ENCODE measurements at places on chromosomes 12 and 14.

DNA sequence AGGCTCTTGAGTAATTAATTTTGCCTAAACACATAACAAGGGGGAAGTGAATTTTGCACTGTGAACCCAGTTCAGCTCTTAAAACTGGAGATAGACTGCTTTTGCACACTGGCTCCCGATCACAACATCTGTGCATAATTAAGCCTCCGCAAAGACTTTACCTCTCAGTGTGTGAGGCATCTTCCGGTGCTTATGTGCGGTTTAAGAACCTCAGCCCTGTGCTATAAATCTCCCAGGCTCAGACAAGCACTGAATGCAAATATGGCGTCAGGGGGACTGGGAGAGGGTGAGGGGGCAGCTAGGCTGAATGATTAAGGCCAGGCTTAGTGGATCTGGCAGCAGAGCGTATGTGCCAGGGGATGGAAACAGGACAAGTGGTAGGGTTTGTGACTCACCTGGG, 103.3 kb downstream of the ADCK1 start:
- no peak for DNase-seq

DNA sequence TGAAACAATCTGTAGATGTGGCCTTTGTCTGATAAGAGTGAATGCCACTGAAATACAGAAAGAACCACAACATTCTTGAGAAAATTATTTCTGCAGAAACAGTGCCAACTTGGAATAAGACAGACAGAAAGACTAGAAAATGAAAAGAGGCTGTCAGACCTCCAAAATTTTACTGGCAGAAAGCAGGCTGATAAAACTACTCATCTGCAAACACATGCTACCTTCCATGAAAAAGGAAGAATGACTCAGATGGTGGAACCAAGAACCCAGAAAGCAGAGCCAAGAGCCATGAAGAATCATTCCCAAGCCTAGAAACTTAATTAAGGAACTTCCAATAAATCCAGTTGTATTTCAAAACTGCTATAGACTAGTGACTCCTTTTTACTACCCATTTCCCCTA, 31.9 kb upstream of the OSBPL8 start:
- no peak for DNase-seq

GRCh38 chr12:53097207-53097563, 282 bp upstream of the IGFBP6 start:
- DNase-seq: no peak

- DNase-seq: no peak
Measured at GRCh38 chr14:65255029-65255545, 152.8 kb upstream of the MAX start.

- peak; percentile 39 for DNase-seq
Measured at GRCh38 chr12:91053951-91054715, 3.7 kb downstream of the KERA start.

GRCh38 chr12:110965574-110965973, 45.2 kb upstream of the MYL2 start:
- no peak for DNase-seq

GRCh38 chr14:76968621-76969063, 59.9 kb downstream of the IRF2BPL start:
- DNase-seq: no peak

DNA sequence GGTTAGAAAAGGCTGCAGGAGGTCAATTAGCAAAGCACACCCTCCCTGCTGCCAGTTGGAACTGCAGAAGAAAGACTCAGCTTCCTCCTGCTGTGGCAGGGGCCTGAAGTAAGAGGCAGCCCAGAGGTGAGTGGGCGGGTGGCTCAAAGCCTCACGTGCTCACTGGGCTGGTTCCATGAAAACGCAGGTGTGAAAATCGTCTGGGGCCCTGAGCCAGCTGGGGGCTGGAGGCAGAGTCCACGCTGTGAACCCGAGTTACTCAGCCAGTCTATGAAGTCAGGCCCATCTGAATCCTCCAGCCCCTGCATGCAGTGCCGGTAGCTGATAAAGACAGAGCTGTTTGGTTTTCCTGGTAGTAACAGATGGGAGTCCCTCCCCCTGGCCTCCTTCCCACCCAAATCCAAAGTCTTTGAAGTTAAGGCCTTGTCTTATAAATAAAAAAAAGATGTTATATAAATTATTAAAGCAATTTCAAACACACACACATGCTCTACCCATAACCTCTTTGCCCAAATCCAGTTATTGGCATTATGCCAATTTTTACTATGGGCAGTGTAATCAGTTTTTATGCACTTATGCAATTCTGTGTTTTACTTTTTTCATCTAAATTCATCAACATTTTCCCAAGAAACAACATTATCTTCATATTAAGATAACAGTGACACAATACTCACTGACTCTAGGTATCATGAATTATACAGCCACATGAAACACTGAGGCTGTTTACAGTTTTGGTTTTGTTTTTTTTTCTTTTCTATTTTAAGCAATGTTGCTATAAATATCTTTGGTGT, 57.9 kb upstream of the PNMA1 start:
- DNase-seq: peak; percentile 64

- no peak for DNase-seq
Measured at GRCh38 chr12:109139360-109139759, 23.0 kb downstream of the ACACB start.

DNA sequence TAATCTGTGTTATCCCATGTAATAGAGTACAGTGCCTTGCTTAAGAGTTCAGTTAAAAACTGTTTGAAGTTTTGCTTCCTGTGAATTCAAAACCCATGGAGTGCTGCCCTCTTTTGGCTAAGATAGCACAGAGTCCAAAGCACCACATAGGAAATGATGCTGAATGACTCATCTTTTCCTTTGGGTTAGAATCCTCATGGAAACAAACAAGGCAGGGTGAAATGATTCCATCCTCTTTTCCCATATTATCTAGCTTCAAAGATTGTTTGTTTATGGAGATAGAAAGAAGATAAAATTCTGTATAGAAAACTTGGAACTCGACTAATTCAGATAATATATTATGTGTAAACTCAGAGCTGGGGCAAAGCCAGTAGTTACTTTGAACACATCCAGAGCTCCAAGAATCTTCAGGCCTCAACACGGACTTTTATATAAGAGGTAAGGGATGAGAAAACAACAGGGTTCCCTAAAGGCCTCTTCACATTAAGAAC, 87.4 kb downstream of the OTOGL start:
- DNase-seq: peak; percentile 64

- no peak for DNase-seq
Measured at GRCh38 chr12:127363392-127363791, 903.6 kb upstream of the TMEM132C start.

GRCh38 chr12:81874586-81874985, 115.4 kb upstream of the PPFIA2 start:
- peak; percentile 77 for DNase-seq

GRCh38 chr14:52021957-52022600, 32.7 kb downstream of the RTRAF start:
- DNase-seq: no peak

GRCh38 chr14:102778338-102779083, 1.3 kb downstream of the TRAF3 start:
- no peak for DNase-seq

DNA sequence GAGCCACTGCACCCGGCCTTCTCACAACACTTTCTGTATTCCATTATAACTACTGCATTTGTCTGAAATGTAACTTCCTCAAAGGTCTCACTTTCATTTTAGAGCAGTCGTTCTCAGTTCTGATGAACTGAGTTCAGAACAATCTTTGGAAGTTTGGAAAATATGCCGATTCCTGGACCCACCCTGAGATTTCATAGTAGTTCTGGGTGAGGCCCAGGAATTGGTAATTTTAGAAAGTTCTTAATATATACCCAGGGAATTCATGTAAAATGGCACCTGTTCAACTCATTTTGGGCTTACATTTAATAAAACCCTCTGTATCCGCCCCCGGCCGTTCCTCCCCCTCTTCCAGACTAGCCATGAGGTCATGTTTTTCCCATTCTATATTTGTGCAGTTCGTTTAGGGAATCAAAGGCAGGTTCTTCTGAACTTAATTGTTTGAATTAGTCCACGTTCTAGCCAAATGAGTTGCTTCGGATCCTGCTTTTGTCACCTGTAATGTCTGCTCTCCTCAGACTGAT, 5.9 kb downstream of the GSG1 start:
- no peak for DNase-seq

DNA sequence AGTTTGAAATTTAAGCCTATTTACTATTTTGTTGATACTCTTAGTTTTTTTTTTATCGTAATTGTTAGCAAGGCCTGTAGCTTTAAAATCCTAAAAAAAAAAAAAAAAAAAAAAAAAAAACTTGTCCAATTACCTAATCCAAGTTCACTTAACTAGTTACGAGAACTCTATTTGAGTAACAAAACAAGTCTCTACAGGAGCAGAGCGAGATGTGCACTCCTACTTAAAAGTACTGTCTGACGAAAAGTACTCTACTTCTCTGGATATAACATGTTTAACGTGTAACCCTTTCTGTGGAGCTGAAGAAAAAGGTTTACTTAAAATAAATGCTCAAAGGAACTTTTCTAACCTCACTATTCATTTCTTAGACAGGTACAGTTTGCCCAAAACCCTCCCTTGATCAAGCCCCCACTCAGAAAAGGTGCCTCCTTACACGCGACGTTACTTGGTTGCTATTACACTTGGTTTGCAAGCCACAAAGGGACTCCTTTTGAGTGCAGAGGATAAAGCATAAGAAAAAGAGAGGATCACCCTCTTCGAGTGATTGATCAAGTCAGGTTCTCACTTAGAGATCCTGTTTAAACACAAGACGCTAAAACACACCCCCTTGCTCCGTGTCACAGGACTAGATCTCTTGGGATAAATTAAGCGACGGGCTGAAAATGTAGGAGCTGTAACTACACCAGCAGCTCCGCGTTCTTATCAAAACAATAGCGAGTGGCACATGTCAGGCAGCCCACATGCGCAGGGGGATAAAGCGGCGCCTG, 2.2 kb downstream of the BAZ1A start:
- peak; percentile 92 for DNase-seq

- no peak for DNase-seq
Measured at GRCh38 chr12:96354844-96355534, 45.2 kb downstream of the CDK17 start.

GRCh38 chr14:37172024-37172869, at the start of gene SLC25A21:
Gene SLC25A21 (minus strand): TSS chr14:37172606.
- peak; percentile 59 for DNase-seq

DNA sequence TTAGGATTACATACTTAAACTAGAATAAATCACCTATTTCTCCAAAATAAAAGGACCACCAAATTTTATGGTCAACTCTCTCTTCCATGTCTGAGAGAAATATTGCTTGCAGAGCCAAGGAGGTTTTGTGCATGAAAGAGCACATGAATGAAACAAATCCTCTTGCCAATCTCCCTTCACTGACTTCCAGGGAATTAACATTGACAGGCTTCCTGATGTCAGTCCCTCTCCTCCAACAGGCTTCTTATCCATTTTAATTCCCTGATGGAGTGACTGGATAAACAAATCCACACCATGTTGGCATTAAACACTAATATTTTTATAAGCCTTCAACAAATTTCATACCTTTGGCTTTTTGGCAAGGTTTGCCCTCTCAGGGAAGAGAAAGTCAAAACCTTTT, 45.3 kb upstream of the CNTN1 start:
- DNase-seq: no peak

- DNase-seq: no peak
Measured at GRCh38 chr12:12592930-12593329, 18.7 kb upstream of the CREBL2 start.

DNA sequence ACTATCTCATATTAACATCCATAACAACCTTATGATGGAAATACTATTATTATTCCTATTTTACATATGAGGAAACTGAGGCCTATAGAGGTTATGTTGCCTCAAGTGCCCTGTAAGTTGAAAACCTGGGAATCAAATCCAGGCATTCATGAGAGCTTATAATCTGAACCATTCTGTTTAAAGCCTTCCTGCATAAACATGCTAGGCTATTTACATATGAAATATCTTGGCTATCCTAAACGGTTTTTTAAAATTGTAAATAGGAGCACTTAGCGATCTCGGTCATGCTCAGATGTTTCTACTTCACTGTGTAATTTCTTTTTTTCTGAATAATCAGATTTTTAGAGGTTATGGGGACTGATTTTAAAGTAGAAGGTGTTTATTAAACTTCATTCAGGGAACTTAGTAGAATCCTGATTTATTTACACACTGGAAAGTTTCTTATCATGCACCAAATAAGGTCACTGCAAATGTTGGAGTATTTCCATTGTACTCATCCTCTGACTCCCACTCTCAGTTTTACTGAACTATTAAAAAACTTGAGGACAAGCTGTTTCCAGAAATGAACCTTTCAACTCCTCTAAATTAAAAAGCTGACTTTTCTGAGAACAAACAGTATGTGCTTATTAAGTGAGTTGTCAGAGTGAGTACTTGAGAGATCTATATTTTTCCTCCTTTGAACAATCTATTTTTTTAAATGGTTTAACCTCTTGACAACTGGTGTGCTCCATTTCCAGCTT, 141.7 kb downstream of the PIK3C2G start:
- DNase-seq: no peak

- no peak for DNase-seq
Measured at GRCh38 chr12:112537710-112538396, 119.1 kb downstream of the PTPN11 start.

Measured in NCI-H2171 (cell line).